ENCODE measurements at places on chromosomes 7 and 10. TPM values are rescaled to one million over a fixed set of nuclear protein-coding genes. Genes with fewer than 3 reads are reported as not detected.

The NSUN6 gene
- total RNA-seq, result 16.7 TPM

The TNS3 gene
- 54.9 TPM for total RNA-seq

The CALY gene
- total RNA-seq, result not detected

The SORCS1 gene
- 9.3 TPM for total RNA-seq

The LIPM gene
- total RNA-seq, result not detected

The FAM171A1 gene
- 5.0 TPM for total RNA-seq

The CPA5 gene
- not detected for total RNA-seq

The TET1 gene
- total RNA-seq, result 7.2 TPM

The CNTNAP2 gene
- total RNA-seq, result 3.0 TPM

The CACNB2 gene
- 158 TPM for total RNA-seq

The CDHR1 gene
- total RNA-seq, result not detected

The VPS41 gene
- total RNA-seq, result 47.3 TPM

The SEC61G gene
- 285 TPM for total RNA-seq

The PRLHR gene
- 0.35 TPM for total RNA-seq

The HECW1 gene
- 0.13 TPM for total RNA-seq

The VAX1 gene
- not detected for total RNA-seq

The ADIRF gene
- total RNA-seq, result 408 TPM

The NXPH1 gene
- total RNA-seq, result not detected

The CDK1 gene
- 0.62 TPM for total RNA-seq

The CPA2 gene
- total RNA-seq, result not detected

The LSM5 gene
- 20.4 TPM for total RNA-seq

The DENND2A gene
- total RNA-seq, result 28.6 TPM

The GNG11 gene
- total RNA-seq, result 30.9 TPM

The EPDR1 gene
- total RNA-seq, result 15.3 TPM

The ASB10 gene
- not detected for total RNA-seq

The UTF1 gene
- total RNA-seq, result not detected

The STEAP1B gene
- total RNA-seq, result 0.67 TPM

The WIPF3 gene
- total RNA-seq, result 5.9 TPM

The IL15RA gene
- 17.7 TPM for total RNA-seq

The MRLN gene
- not detected for total RNA-seq

The STAG3 gene
- not detected for total RNA-seq

The TRPV5 gene
- total RNA-seq, result not detected

The TDRD1 gene
- 0.12 TPM for total RNA-seq

The GPRIN2 gene
- not detected for total RNA-seq

The LAMB1 gene
- 185 TPM for total RNA-seq

The WEE2 gene
- not detected for total RNA-seq

The GPR146 gene
- total RNA-seq, result 17.3 TPM

The A1CF gene
- not detected for total RNA-seq

The ZNF425 gene
- 3.9 TPM for total RNA-seq

The CCL24 gene
- not detected for total RNA-seq

The IDE gene
- total RNA-seq, result 47.3 TPM

The UBN2 gene
- total RNA-seq, result 9.1 TPM

The TMEM273 gene
- 65.8 TPM for total RNA-seq

The COL28A1 gene
- 20.7 TPM for total RNA-seq

The CRHR2 gene
- 0.47 TPM for total RNA-seq

The CYTH3 gene
- total RNA-seq, result 46.7 TPM

The POM121L12 gene
- total RNA-seq, result not detected

The MBL2 gene
- not detected for total RNA-seq

All from gastroesophageal sphincter (tissue), 4 donors.